Stimulated activated CD8-positive, alpha-beta memory T cell treated with anti-CD3 and anti-CD28 coated beads, Interleukin-15, amount 100 ng/mL, for 24 hours (primary cell): ENCODE measurements at places on chromosomes 7 and 10.

- no peak for DNase-seq
Measured at GRCh38 chr7:26038201-26038990, 113.6 kb upstream of the NFE2L3 start.

DNA sequence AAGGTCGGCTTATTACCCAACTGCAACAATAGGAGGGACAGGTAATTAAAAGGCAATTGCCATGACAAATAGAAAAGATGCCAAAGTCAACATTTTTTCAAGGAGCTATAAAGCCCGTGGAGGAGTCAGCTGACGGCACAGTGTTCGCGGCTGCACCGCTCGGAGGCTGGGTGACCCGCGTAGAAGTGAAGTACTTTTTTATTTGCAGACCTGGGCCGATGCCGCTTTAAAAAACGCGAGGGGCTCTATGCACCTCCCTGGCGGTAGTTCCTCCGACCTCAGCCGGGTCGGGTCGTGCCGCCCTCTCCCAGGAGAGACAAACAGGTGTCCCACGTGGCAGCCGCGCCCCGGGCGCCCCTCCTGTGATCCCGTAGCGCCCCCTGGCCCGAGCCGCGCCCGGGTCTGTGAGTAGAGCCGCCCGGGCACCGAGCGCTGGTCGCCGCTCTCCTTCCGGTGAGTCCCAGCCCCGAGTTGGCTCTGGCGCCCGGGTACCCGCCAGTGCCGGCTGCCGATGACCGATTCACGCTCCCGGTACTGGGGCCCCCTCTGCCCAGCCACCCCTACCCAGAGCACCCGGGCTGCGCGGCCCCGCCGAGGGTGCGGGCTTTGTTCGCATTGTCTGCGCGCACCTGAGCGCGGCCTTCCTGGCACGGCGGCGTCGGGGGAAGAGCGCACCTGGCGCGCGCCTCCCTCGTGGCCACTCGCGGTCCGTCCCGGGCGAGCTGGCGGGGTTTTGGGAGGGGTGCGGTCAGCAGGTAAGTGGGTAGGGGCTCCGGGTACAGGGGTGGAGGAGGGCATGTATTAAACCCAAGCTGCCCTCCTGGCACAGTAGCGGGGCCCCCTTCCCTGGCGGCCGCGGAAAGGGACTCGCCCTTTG lies at the start of gene VWA2:
VWA2 (plus strand) TSS at position 138 of the 877 bp plus-strand sequence. CDS start 9,460 bp downstream, outside the sequence.
- DNase-seq = no peak

DNA sequence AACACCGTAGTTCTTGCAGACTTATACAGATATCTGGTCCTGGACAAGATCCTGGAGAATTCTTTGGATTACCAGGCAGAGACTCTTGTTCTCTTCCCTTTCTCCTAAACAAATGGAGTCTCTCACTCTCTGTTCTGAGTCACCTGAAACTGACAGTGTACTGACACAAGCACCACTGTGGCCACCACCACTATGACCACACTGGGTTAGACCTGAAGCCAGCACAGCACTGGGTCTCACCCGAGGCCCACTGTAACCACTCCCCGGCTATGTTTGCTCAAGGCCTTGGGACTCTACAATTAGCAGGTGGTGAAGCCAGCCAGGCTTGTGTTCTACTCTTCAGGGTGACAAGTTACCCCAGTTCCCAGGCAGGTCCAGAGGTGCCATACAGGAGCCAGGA lies 22.8 kb downstream of the SLC39A12 start:
- no peak for DNase-seq

DNA sequence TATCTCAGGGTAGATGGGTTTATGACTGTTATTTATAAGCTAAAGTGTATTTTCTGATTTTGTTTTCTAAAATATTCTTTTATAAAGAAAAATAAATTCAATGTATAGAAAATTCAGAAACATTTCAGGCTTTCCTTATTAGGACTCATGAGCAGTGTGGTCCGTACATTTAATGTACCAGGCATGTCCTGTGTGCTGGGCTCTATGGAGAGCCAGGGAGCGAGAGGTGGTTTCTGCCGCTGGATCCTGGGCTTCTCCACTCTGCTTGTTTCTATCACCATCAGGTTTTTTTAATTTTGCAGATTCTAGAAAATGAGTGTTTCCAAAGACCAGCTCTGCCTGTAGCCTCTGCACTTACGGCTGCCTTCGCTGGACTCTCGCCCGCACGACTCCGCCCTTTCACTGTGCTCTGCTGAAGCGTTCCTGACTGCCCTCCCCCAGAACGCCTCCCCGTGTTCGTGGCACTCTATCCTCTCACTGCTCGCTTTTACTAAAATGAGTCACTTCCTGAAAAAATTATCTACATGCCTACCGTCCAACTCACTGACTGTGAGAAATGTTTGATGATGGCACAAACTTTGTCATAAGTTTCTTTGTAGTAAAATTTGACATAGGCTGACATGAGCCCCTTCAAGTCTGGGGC lies 188.5 kb downstream of the ZMYND11 start:
- DNase-seq = no peak

DNA sequence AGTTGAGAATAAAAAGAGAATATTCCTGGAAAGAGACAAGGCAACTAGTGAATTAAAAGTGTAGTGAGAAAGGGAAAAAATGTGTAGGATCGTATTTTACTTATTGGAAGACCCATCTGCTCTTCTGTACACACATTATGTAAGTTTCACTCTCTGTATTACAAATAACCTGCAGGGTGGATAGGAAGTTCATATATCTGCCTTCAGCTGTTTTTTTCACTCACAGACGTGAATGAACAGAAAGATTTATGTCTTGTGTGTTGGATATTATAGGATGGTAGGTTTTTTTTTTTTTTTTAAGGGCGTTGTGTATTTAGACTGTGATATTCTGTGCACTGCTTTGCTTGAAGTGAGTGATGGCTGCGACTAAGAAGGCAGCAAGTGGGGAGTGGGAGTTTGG lies 266.5 kb downstream of the AUTS2 start:
- DNase-seq = no peak

DNA sequence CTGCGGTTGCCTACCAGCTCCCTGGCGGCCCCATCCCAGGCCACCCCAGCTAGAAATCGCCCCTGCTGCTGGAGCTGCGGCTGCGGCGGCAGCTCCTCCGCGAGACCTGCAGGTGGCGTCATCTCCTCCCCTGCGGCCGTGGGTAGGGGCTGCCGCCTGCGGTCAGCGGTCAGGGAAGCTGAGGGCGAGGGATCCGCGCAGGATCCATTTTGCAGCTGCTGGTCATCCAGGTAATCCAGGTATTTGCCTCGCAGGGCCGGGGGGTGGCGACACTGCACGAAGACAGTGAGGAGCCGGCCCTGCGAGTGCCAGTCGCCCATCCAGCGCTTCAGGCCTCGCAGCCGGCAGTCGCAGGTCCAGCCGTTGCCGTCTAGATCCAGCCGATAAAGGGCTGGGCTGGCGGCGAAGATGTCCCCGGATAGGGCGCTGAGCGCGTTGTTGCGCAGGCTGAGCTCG lies 1.5 kb downstream of the TRIL start:
- DNase-seq = no peak

DNA sequence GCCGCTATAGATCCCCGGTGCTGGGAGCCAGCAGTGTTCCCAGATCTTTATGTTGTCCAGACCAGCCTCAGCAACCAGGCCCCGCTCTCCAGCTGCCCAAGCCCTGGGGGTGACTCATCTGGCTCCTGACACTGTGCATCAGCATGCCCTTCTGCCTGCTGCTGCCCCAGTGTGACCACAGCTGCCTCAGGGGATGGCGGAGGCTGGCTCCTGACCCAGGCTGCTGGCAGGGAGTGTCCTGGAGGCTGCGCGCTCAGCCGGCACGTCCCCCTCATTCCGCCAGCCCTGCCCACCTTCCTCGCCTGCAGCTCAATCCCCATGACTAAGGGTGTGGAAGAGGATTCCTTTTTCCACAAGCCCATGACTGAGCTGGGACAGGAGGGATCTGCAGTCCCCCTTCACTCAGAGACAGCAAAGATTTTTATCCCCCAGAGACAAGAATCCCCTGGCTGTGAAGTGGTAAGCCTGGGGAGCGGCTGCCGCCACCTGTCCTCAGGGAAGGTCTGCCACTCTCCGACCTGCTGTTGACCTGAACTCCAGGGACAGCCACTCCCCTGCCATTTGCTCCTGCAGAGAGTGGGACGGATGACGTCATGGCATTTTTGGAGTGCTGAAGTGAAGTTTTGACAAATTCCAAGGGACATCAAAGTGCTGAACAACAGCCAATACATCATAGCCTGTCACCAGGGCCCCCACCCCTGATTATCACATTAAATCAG lies 182.8 kb upstream of the BMPER start:
- DNase-seq = no peak

DNA sequence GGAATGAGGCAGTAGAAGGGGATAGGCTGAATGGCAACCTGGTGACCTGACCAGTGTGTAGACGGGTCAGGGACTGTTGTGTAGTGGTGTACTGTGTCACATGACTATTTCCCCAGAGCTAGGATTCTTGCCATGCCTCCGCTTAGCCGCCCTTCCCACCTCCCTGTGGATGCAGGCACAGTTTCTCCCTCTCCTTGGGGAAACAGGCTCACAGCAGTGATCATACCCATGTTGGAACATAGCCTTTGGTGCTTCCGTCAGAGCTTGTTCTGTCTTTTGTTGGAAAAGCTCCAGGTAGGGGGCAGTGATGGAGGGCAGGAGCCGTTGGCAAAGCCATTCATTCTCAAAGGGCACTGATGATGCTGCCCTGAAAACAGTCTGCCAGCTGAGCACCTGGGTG lies 44.3 kb downstream of the OGDH start:
- no peak for DNase-seq

GRCh38 chr7:64959072-64959747 lies 31.6 kb downstream of the ZNF117 start:
- no peak for DNase-seq

- no peak for DNase-seq
Measured at GRCh38 chr7:90931986-90932916, 332.0 kb upstream of the FZD1 start.

DNA sequence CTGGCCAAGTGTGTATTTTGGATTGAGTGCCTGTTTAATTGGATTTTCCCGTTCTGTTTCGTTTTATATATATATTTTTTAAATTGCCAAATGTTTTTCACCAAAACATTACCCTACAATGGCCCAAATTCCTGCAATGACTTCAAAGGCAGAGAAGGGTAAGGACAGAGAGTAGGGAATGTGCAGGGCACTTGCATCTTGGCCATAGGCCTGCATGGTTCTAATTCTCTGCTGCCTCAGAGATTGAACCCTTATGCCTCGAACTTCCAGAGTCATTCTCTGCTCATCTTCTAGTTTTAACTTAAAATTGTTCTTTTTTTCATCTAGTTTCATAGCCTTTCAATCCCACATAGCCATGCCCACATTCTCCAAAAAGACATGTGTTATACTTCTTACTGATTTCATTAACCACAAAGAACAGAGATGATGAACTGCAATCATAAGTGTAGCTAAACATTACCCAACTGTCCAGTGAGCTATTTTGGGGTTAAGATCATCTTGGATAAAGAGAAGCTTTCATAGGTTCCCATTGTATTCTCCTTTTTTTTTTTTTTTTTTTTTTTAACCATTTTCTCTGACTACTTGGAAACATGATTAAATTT lies 177.6 kb downstream of the PLXDC2 start:
- no peak for DNase-seq

- no peak for DNase-seq
Measured at GRCh38 chr7:155191901-155192478, 105.7 kb upstream of the INSIG1 start.

GRCh38 chr10:87734987-87735827 lies 75.5 kb downstream of the PAPSS2 start:
- no peak for DNase-seq

GRCh38 chr10:86770412-86770960 lies 14.1 kb downstream of the BMPR1A start:
- no peak for DNase-seq

DNA sequence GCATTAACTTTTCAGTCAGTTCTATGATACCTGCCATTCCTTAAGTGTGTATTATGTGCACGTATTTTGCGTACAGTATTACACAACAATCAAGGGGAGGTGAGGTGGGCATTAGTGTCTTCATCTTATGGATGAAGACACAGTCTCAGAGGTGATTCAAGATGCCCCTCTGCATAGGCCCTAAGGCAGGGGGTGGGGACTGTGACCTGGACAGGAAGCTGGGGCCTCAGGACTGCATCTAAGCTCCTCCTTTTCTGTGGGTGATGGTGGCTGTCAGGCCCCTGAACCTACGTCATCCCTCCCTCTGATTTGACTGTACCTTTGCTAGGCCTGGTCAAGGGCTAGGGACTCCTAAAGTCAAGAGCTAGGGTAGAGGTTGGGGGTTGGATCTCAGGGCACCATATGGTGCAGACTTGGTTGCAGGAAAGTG lies 38.9 kb downstream of the HK1 start:
- DNase-seq = no peak

GRCh38 chr7:78558566-78558965 lies 760.0 kb downstream of the PHTF2 start:
- no peak for DNase-seq

GRCh38 chr10:112815269-112816032 lies 134.6 kb upstream of the TCF7L2 start:
- no peak for DNase-seq

DNA sequence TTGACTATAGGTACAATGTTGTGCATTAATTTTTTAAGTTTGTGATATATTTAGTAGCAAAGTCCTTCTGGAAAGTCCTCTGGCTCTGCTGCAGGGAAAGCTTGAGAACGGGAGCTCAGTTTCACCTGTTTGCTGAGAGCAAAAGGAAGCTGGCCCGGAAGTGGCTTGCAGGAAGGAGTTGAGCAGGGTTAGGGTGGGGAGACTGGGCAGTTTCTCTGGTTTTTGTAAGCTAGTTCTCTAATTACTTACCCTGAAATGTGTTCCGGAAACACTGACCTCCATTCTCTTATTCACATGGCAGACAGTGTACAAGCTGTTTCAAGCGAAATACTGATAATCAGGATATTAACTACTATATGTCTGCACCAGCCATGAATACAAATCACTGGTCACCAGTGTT lies 22.3 kb downstream of the MAP3K8 start:
- no peak for DNase-seq

GRCh38 chr7:100516135-100516812 lies 22.7 kb upstream of the AGFG2 start:
- no peak for DNase-seq

GRCh38 chr10:81949283-81949682 lies 74.3 kb downstream of the NRG3 start:
- DNase-seq = no peak
